ENCODE measurements at places on chromosomes 4 and X. TPM values are rescaled to one million over a fixed set of nuclear protein-coding genes. Genes with fewer than 3 reads are reported as not detected.
A peak's percentile ranks its signal among the peaks of the same experiment; 100 is the strongest.

TKTL2 gene
- not detected for polyA plus RNA-seq

HDX gene
- polyA plus RNA-seq: 2.1 TPM

- peak; percentile 6 for DNase-seq
Measured at GRCh38 chr4:176189891-176190795, 5.2 kb downstream of the SPATA4 start.

- DNase-seq: no peak
Measured at GRCh38 chr4:181982437-181982836, 260.8 kb upstream of the TENM3 start.

DNA sequence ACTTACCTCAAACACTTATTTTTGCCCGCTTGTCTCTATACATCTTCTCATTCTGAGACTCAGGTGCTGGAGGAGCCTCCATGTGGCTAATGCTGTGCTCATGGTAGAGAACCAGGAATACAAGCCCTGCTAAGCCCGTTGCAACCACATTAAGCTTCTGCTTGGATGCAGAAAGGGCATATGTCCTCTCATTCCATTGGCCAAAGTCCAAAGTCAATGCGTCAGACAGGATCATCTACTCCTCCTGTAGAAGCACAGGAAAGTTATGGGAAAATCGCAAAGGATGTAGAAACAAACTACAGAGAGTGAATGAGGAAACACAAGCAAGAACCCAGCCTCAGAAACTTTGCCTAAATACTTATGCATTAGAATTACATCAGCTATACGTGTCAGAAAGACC is 124.5 kb upstream of the AGA start:
- DNase-seq: no peak
